ENCODE measurements at places on chromosomes 3 and 15.
A peak's percentile ranks its signal among the peaks of the same experiment; 100 is the strongest.

DNA sequence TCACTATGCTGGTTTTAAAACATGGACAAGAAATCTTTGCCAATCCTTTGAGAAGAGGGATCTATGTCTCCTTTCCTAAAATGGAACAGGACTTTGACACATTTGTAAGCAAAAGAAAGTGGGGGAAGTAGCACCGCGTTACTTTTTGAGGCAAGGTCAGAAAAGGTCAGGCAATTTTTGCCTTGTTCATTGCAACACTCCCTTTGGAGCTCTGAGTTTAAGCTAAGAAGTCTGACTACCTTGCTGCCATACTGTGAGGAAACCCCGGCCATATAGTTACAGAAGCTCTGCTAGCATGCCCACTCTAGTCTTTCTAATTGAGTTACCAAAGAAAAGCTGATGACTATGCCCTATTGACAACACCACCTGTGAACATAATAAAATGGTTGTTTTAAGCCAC lies 1.4 kb downstream of the FAM227B start:
- DNase-seq = no peak

DNA sequence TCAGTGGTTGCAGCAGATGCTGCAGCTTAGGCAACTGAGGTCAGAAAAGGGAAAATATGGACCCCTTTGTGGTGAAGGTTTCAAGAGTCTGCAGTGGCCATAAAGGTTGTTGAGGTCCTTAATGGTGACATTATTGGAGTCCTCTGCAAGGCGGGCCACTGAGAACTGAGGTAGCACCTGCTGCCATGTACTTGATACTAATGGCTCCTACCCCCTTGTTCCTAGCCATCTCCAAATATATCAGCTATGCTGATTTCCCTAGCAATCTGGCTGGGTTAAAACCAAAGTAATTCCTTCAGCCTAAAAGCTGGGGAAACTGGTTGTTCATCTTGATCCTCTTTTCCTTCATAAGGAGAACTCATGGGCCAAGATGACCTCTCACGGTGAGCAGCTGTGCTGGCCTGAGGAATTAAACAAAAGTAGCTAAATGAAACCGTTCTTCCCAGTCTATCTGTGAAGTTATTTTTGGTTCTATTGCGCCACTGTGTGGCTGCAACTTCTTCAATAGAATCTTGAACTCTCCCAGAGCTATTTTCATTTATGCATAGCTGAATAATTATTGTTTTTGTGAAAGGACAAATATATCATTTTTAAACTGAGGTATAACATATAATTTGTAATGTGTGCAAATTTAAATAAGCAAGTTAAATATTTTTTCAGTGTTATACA lies 76.1 kb upstream of the PLSCR4 start:
- DNase-seq = peak; percentile 56

DNA sequence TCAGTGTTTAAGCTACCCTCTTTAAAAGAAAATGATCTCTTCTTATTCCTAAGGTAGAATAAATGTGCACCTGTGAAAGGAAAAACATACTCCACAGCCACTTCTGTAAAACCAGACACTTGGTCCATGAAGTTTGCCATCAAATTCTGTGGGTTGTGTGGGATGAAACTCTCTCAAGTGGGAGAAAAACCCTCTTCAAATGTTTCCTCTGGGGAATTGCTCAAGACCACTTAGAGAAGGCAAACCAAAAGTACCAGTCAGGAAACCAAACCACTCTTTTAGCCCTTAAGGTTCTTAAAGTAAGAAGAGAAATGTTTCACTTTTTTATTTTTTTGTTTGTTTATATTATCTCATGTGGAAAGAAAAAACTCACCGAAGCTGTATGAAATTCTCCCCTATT lies 1.2 kb downstream of the COL8A1 start:
- no peak for DNase-seq

DNA sequence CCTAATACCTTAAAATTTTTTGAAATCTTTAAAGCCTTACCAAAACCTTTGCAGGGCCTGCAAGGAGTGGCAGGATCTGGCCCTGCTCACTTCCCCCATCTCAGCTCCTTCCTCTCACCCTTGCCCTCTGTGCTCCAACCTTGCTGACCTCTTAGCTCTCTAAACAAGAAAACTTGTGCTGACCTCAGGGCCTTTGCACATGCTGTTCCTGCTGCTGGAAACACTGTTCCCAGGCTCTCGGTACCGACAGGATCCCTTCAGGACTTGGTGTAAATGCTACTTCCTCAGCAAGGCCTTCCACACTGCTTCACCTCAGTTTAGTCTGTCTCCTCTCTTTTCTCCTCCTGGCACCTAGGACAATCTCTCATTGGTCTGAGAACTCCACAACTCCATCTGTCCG lies 155.4 kb upstream of the IQSEC1 start:
- DNase-seq = no peak

- no peak for DNase-seq
Observed at GRCh38 chr3:145286937-145287336, 874.0 kb downstream of the PLOD2 start.

GRCh38 chr3:14441920-14442300 lies 39.5 kb downstream of the SLC6A6 start:
- DNase-seq = no peak

DNA sequence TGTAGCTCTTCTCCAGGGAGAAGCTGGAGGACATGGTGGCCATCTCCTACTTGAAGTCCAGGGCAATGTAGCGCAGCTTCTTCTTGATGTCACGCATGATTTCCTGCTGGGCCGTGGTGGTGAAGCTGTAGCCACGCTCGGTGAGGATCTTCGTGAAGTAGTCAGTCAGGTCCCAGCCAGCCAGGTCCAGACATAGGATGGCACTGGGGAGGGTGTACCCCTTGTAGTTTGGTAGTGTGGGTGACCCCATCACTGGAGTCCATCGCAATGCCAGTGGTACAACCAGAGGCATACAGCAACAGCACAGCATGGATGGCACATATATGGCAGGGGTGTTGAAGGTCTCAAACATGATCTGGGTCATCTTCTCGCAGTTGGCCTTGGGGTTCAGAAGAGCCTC lies 7.0 kb upstream of the LPCAT4 start:
- no peak for DNase-seq

DNA sequence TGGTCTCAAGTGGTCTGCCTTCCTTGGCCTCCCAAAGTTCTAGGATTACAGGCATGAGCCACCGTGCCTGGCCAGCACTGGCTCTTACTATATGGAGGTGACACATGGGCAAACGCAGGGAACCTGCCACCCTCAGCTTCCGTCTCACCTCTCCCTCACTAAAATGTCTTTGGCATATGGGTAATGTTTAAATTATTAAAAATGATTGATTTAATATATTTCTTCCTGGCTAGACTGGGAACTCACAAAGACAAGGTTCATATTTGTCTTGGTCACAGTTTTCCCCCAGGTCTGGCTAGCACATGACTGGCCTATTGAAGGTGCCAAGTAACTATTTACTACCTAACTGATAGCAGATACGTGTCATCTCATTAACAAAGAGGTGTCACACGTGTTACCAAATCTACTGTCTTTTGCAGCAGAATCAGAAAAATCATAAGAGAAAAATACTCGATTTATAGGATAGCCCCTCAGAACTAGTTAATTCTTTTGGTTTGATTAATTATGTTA lies 48.2 kb downstream of the SYNM start:
- DNase-seq = no peak

All from SJCRH30 (cell line).